T1000 (cell line): ENCODE measurements at places on chromosomes 12 and 14.

GRCh38 chr14:23240661-23241060 is 2.9 kb downstream of the RNF212B start:
- no peak for DNase-seq

DNA sequence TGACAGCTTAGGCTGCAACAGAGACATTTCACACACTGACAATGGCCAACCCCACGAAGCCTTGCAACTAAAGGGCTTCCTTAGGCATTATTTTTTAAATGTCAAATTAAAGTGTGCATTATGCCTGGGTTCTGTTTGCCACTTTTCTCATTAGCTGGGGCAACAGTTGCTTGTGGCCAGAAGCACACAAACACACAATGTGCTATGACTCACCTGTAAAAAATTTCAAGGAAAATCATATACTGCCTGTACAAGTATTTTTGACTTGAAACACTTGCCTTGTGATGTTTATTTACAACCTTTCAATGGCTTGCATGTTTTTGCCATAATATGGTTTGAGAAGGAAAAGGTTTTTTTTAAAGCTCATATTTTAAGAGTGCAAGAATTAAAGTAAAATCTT is 1.9 kb downstream of the NTN4 start:
- no peak for DNase-seq

DNA sequence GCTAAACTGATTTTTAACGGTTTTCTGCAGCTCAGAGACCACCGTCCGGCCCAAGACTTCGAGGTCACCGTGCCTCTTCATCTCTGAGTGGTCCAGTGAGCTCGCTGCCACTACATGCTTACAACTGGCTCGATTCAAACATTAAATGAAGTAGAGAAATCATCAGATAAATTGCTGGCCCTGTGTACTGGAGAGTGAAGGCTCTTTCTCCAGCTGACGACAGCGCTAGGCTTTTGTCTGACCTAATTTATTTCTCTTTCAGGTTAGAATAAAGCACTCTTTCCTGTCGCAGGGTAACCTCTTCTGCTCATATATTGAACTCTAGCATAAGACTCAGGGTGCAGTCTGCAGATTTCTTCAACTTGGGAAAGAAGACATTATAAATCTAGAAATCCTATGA is 6.4 kb downstream of the BCL11B start:
- no peak for DNase-seq

- no peak for DNase-seq
These were observed 28.7 kb downstream of the SLC41A2 start for GRCh38 chr12:104929368-104929767.

- DNase-seq: no peak
These were observed 20.2 kb downstream of the CD163 start for GRCh38 chr12:7483343-7483742.

DNA sequence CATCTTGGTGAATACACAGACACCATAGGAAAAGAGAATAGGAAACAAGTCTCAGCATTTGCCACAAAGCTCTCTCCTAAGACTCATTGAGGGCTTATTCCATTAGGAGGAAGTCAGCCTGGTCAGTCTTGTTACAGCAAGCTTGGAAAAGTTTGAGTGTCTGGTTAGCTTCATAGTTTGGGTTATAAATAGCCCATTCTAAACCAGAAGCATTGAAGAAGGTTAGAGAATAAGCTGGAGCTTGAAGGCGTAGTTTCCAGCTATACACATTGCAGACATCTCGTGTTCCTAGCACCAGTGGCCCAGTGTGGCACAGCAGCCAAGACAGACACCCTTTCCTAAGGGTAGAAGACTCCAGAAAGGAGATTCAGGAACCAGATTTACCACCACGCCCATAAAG is 168.8 kb upstream of the RBM19 start:
- no peak for DNase-seq

GRCh38 chr12:117155278-117156060 is 34.8 kb downstream of the FBXO21 start:
- no peak for DNase-seq
